ENCODE measurements at places on chromosomes 11 and 22.

- DNase-seq = no peak
These were observed 99.5 kb upstream of the API5 start for GRCh38 chr11:43212279-43212678.

DNA sequence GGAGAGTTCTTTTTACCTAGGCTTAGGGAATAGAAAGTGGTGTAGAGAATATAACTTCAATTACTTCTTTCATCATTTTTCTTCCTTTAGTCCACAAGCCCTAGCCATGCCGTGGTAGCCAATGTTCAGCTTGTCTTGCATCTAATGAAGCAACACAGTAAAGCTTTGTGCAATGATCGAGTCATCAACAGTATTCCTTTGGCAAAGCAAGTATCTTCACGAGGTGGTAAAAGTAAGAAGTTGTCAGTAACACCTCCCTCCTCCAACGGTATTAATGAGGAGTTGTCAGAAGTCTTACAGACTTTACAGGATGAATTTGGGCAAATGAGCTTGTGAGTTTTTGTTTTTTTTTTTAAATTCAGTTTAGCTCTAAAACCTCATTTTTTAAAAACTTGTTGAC lies 37.4 kb downstream of the CEP57 start:
- DNase-seq = no peak

GRCh38 chr11:65170058-65170534 lies at the start of gene SPDYC:
Gene SPDYC, plus strand, starts transcription at chr11:65170233. Its CDS starts 1,125 bp downstream, at chr11:65171358.
- DNase-seq = no peak

GRCh38 chr11:45670386-45671135 lies 5.1 kb upstream of the CHST1 start:
- DNase-seq = no peak

- DNase-seq = no peak
These were observed 33.5 kb downstream of the NFRKB start for GRCh38 chr11:129861702-129862522.

DNA sequence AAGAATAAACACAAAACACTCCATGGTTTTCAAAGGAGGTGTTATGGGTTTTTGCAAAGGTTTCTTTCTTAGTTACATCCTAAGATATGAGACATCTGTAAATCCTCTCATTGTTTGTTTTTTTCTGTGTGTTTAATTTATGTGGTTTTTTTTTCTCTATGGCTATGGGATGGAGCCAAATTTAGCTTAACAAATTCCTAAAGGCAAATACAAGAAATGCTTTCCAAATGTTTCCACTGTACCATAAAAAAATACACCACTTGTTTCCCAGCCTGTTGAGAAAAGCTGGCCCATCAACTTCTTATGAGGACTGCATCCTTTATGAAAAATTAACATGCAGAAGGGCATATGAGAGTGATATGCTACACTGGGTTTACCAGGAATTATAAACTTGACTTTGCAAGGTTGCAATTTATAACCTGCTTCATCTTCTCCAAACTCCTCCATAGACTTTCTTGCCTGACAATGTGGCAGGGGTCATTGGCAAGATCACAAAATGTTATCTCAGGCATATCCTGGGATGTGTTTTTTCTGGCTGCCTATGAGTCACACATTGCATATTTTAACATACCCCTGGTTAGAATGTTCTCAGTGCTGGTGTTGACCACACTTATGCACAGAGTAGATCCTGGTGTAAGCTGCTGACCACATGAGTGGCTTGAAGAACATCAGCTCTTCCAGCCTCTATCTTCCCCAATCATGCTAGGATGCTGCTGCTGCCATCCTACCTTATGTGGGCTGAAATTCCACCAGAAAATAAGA lies 137.6 kb upstream of the TTC12 start:
- DNase-seq = no peak

- DNase-seq = no peak
These were observed 141.6 kb downstream of the ELP4 start for GRCh38 chr11:31651208-31651607.

- no peak for DNase-seq
These were observed 252.7 kb downstream of the TMEM135 start for GRCh38 chr11:87290304-87290922.

DNA sequence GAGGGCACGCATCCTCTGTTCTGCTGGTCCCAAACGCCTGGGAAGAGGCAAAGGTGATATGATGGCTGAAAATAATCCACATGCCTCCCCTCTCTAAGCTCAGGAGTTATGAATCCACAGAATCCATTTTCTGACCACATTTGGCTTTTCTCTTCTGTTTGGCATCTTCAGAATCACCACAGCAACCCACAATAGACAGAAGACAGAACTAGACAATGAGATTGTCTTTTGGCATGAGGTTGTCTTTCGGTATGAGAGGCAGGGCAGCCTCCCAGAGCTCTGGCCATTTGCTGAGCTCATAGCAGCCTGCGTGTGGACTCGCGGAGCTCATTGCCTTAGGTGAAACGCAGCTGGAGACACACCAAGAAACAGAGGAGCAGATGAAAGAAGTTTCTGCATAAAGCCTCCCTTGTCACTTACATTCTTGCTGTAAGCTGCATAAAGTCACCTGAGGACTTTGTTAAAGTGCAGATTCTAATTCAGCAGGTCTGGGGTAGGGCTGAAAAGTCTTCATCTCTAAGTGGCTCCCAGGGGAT lies 868.0 kb downstream of the NTM start:
- no peak for DNase-seq

- no peak for DNase-seq
These were observed 48.8 kb upstream of the LARGE1 start for GRCh38 chr22:33969045-33969444.

GRCh38 chr11:76714493-76714892 lies 43.9 kb upstream of the LRRC32 start:
- no peak for DNase-seq

- DNase-seq = no peak
These were observed 857.9 kb downstream of the TBC1D22A start for GRCh38 chr22:47620391-47620790.

GRCh38 chr11:86228269-86229038 lies 16.1 kb upstream of the EED start:
- no peak for DNase-seq

DNA sequence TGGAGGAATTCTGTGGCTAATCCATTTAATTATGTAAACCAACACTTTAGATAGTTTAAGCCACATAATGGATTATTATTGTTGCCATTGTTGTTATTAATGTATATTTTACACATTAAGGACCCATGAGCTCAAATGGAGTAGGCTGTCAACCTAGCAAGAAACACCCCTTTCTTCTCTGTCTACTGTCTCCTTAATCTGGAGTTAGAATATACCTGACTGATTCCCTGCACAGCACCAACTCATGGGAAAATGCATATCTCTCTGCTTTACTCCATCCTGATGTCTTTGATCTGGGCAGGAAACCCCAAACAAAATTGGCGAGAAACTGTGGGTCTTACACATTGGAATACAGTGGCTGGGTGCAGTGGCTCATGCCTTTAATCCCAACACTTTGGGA lies 24.0 kb upstream of the ME3 start:
- DNase-seq = no peak

DNA sequence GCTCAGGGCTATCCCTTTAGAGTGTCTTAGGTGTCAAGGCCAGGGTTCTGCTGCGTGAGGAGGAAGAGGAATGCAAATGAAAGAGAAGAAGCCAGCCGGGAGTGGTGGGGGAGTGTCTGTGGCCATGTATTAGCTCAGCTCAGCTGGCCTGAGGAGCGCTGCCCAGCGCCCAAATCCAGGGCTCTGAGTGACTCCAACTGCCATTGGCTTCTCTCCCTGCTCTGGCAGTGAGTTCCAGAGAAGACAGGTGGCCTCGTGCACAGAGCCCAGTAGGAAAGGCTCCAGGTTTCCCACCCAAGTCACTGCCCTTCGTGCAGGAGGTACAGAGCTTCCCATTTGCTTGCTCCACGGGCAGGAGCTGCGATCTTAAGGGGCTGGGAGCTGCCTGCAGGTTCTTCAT lies 302.0 kb downstream of the KIRREL3 start:
- DNase-seq = no peak

- no peak for DNase-seq
These were observed 56.5 kb upstream of the PRR5 start for GRCh38 chr22:44645531-44645930.

- DNase-seq = no peak
These were observed 56.0 kb downstream of the COPB1 start for GRCh38 chr11:14443638-14444037.

GRCh38 chr22:45889539-45890350 lies 87.2 kb downstream of the WNT7B start:
- DNase-seq = no peak

- no peak for DNase-seq
These were observed 6.2 kb downstream of the KRTAP5-6 start for GRCh38 chr11:1703146-1703545.

GRCh38 chr11:4491878-4492606 lies 9.6 kb downstream of the OR52K1 start:
- no peak for DNase-seq

- no peak for DNase-seq
These were observed 9.6 kb upstream of the HTATIP2 start for GRCh38 chr11:20353829-20354434.

DNA sequence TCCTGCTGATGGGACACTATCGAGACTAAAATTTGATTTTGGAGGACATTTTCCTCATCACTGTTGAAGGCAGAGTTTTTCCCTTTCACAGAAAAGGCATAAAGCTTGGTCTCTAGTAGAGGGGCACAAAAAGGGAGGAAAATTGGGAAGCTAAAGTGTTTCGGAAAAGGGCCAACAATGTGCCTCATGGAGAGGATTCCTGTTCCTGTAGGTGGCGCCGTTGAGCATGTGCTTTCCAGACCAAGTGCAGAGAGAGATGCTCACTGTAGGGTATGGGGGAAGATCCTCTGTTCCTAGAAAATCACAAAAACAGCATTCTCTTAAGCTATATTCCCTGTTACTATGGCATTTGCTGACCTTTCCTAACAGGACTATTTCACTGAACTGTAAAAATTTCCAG lies 18.4 kb upstream of the OR4C5 start:
- no peak for DNase-seq

DNA sequence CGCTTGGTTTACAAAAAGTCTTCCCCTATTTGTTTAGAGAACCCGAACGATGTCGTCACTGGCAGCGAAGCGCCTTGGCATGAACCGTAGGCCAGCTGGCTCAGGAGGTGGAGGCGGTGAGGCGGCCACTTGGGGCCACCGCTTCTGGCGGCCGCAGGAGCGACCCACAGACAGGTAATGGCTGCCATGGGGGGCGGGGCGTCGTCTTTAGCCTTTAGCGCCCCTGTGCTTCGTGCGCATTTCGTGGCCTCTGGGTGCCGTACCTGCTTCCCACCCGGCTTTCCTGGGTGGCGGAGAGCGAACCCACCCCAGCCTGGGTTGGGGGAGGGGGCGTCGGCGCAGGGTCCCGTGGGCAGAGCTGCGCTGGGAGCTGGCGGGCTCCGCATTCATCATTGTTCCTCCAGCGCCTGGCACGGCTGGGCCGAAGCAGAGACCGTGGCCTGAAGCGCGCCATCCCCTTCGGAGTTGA lies 469 bp upstream of the OSBP2 start:
- DNase-seq = peak; percentile 30

- no peak for DNase-seq
These were observed 358.0 kb downstream of the CTTN start for GRCh38 chr11:70756341-70756740.

- no peak for DNase-seq
These were observed 85.1 kb downstream of the CEP164 start for GRCh38 chr11:117412653-117413275.

DNA sequence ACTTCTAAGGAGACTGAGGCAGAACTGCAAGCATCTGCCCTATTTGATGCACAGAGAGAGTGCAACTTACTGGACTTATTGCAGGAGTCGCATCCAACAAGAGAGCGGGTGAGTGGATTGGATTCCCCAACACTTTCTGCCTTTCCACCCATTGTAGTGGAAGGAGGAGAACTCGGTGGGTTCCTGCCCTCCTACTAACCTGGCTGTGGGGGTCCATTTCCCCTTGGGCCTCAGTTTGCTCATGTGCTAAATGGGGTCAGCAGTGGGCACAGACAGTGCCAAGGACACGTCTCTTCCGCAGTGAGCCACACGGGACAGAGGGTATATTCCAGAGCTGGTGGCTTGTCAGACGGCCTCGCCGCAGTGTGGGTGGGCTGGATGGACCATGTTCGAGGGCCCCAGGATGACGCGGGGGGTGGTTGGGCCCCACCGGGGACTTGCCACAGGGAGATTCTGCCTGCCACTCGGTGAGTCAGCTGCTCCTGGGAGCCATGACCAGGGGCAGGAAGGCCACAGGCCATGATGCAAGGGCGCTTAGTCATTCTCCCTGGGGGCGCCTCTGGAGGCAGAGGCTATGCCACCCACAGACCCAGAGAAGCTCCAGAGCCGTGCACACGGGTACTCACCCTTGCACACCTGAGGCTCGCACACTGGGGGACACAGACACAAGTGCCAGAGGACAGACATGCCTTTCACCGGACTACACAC lies 8.2 kb downstream of the ALX4 start:
- DNase-seq = no peak

Data from stimulated activated CD4-positive, alpha-beta T cell treated with anti-CD3 and anti-CD28 coated beads, Interleukin-1b, Interleukin-23, amount 100 ng/mL, for 1 hour (primary cell).